Pulmonary artery endothelial cell (primary cell): ENCODE measurements at places on chromosomes 7 and 10.
A peak's percentile ranks its signal among the peaks of the same experiment; 100 is the strongest.

DNA sequence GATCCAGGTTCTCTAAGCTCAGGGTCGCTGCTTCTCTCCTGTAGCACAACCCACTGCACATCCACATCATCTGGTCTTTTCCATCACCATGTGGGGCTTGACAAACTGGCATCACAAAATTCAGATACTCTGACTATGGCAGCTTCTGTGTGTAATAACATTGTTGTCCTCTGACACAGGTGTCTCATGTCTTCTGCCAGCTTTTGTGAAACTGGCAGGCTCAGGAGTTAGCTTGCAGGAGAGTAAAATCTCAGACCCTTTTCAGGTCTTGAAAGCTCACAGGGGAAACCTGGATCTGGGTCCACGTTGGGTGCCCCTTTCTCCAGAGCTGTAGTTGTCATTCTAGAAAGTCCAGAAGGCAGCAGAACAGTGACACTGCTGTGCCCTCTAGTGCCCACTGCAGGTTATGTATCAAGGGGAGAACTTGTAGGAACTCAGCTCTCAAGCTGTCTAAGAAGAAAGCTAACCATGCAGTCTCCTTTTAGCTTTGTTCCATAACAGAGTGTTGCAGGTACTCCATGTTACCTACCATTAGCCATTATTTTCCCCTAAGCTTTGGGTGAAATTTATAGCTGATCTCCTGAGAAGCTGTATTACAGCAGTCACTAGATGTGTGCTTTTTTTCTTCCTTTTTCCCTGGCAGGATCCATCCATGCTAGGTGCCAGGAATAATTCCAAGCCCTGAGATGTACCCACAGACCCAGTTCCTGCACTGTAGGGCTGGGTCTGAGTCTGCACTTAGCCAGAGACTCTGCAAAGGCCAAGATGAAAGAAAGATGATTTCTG lies 102.7 kb downstream of the ZNF248 start:
- no peak for DNase-seq

GRCh38 chr10:22606164-22606614 lies 108.2 kb downstream of the PIP4K2A start:
- no peak for DNase-seq

DNA sequence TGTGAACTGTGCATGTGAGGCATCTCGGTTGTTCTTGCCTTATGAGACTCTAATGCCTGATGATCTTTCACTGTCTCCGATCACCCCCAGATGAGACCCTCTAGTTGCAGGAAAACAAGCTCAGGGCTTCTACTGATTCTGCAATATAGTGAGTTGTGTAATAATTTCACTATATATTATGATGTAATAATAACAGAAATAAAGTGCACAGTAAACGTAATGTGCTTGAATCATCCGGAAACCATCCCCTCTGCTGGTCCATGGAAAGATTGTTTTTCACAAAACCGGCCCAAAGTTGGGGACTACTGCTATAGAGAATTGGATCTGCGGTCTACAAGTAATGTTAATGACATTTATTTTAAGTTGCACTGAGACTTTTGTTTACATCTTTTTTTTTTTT lies 126.7 kb downstream of the TPST1 start:
- DNase-seq, result no peak

DNA sequence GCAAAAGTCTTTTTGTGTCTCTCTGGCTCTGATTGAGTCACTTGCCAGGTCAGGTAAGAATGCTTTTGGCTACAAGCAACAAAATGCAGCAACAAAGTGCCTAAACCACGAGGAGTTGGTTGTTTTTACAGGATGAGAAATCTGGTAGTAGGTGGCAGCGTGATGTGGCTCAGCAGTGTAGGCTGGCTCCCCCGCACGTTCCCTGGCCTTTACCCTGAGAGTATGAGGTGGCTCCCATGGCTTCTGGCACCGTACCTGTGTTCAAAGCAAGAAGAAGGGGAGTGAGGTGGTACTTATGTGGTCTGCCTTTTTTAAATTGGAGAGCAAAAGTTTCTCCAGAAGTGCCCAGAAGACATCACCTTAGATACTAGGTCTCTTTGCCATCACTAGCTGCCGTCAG lies 11.7 kb downstream of the PRKRIP1 start:
- no peak for DNase-seq

DNA sequence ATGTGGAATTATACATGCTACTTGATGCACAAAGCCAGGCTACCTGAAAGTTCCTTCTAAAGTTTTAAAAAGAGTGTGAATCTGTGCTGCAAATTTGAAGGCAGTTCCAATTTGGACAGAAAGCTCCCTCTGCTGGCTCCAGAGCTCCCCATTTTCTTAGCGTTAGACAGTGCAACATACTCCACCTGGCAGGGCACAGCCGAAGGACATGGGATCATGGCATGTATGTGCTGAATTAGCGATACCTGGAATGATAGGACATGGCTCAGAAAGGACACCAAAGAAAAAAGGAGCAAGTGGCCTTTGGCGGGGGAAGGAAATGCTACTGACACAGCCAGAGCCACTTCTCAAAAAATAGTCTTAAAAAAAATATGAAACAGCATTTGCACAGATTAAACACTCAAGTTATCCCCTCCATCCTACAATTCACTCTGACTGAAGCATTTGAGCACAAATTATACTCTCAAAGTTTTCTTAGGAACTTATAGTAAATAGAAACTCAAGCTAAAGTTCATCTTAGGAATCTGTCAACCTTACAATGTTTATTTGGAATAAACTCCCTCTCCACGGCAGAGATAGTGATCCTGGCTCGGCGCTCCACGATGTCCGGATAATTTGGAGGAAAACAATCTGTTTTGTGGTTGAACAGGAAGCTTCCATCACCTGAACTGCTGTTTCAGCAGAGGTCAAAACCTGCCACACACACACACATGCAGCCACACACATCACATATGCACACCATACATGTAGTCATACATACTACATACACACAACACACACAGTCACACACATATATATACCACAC lies 80.0 kb downstream of the C7orf25 start:
- no peak for DNase-seq

- no peak for DNase-seq
Observed at GRCh38 chr7:68185631-68186456, 1189.2 kb downstream of the TYW1 start.

DNA sequence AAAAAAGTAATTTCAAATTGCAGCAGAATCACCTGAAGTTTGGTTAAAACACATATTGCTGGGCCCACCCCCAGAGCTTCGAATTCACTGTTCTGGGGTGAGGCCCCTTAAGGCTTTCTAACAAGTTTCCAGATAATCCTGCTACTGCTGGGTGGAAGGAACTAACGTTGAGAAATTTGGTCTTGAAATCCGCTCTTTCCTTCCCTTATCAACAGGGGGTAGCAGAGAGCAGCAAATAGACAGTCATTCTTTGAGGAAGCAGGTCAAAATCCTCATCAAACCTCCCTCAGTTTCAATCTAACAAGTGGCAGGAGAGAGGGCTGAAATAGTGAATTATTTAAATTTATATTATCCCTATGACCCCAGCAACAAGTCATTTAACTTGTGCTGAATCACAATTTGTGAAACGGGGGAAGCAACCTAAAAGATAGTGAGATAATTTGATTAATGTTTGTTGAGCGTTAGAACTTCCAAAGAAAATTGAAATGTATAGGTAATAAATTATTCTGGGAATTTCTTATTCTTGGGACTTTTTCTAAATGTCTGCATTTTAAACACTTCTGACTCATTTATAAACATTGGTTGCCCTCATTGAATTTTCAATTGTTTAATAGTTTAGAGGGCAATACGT lies 21.7 kb upstream of the MALSU1 start:
- peak; percentile 35 for DNase-seq

DNA sequence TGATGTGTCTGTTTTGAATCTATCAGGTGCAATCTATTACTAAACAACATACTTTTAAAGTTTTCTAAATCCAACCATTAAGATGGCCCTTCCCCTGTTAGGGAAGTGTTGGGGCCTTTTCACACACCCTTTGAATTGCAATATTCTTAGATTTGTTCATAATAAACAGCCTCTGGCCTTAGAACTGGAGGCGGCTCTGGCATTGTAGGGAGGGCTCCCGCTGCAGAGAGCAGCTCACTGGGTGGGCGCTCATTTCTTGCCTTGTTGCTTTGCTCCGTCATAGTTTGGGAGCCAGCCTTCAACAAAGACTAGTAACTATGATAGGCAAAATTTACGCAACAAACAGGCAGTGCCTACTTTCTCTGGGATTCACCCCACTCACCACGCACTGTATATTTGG lies 4.2 kb upstream of the HOXA10 start:
- DNase-seq, result no peak

- no peak for DNase-seq
Observed at GRCh38 chr10:78830976-78831375, 237.8 kb upstream of the ZMIZ1 start.

- peak; percentile 13 for DNase-seq
Observed at GRCh38 chr10:75530299-75530698, 98.9 kb downstream of the LRMDA start.
